Suppressor macrophage treated with lipopolysaccharide for 1 hour (primary cell): ENCODE measurements at places on chromosomes 3 and 15.
A peak's percentile ranks its signal among the peaks of the same experiment; 100 is the strongest.

DNA sequence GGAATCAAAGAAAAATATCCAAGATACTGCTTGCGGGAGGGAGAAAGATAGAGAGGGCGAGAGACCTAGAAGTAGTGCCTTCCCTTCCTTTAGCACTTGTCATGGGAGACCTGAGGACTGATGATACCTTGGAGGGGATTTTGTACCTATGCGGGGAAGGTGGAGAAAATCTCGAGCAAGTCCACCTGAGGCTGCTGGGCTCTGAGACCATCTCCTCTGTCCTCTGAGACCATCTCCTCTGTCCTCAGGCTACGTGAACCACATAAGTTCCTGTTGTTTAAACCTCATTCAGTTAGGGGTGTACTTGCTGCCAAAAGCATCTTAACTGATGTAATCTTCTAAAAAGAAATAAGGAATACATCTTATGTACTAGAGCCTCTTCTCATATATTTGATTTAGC is 164.9 kb downstream of the NR2F2 start:
- DNase-seq = no peak

DNA sequence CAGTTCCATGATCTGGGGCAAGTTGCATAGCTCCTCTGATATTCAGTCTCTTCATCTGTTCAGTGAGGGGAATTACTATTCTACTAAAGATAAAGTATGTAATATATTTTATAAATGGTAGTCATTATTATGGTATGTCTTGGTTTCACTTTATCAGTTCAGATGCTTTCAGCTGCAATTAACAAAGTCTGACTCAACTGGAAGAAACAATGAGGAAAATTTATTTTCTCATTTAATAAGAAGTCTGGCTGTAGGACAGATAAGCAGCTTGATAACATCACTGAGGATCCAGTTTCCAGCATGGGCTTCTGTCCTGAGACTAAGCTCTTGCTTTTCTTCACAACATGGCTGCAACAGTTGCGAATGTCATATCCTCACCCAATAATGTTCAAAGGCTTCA is 354.3 kb upstream of the TRIM42 start:
- no peak for DNase-seq

- peak; percentile 82 for DNase-seq
Measured at GRCh38 chr3:188439080-188439479, 285.1 kb downstream of the LPP start.

DNA sequence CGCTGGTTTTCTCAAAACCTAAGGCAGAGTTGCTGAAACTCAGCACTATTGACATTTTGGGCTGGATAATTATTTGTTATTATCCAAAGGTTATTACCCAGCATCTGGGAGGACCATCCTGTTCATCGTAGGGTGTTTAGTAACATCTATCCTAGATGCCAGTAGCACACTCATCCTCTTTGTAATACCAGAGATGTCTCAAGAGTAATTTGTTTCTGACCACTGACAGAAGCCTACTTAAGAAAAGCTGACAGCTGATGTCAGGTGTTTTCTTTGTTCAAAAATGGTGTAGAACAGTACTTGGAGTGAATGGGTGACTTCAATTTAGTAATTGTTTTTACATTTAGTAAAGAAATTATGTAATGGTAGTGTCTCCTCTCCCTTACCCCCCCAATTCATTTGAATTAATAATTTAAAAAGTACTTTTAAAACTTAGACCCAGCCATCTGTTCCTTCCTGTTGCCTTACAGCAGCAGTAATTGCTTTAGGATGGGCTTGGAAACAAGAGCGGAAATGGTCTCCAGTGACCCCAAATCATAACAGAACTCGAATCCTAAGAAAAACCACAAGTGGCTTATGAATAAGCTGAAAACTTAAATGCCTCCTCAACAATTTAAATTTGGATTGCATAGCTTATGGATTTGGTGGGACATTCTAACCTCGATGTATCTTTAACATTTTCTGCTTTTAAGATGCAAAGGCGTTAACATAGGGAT is 105.4 kb downstream of the PTPRG start:
- DNase-seq = no peak

- no peak for DNase-seq
Measured at GRCh38 chr3:67692621-67693020, 38.2 kb upstream of the SUCLG2 start.

DNA sequence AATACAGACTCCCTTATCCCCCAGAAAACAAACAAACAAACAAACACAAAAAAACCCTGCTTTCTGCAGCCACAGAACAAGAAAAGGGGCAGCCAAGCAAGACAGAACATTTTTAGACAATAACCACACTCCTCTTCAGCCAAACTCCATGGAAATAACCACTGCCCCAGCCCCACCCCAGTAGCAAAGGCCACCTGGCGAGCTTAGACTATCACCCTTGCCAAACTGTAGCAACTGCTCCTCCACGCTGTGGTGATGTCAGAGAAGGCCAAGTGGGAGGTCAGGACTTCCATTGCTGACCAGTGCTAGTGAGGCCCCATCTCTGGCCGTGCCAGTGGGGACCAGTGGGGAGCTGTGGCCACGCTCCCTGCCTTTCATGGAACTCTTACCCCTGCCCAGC is 60.3 kb upstream of the CHRNA7 start:
- no peak for DNase-seq

- peak; percentile 58 for DNase-seq
Measured at GRCh38 chr3:185059766-185060165, 93.1 kb downstream of the C3orf70 start.

GRCh38 chr15:52735231-52736089 is 54.7 kb downstream of the ONECUT1 start:
- peak; percentile 83 for DNase-seq

- no peak for DNase-seq
Measured at GRCh38 chr3:64361962-64362735, 136.9 kb upstream of the PRICKLE2 start.

DNA sequence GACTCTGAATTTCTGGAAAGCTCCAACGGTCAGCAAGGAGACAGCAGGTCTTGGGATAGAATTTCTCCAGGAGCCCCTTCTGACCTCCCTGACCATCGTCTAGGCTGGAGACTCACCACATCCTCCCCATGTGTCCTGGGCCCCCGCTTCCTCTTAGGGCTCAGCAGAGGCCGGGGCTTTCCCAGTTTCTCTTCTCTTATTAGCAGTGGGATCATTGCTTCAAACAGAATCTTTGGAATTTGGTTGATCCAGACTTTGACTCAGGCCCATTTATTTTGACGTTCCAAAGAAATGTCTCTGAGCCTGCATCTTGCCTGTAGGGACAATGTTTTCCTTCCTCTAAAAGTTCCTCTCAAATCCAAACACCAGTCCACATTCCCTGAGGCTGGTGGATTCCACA is 38.4 kb upstream of the SLC6A6 start:
- DNase-seq = peak; percentile 89
